ENCODE measurements at places on chromosomes 7 and 10. TPM values are rescaled to one million over a fixed set of nuclear protein-coding genes. Genes with fewer than 3 reads are reported as not detected.

- H3K36me3 ChIP-seq: no peaks in the 10 kb centered on the region
- no peak overlapping the region for H3K4me3 ChIP-seq
- DNase-seq: no peak
- peaks cover 32% of the 10 kb centered on the region for H3K27me3 ChIP-seq
- no peak overlapping the region for H3K27ac ChIP-seq
- peaks cover 23% of the 10 kb centered on the region for H3K4me1 ChIP-seq
These were observed 174.7 kb upstream of the TNRC18 start for GRCh38 chr7:5598261-5598761.

DNA sequence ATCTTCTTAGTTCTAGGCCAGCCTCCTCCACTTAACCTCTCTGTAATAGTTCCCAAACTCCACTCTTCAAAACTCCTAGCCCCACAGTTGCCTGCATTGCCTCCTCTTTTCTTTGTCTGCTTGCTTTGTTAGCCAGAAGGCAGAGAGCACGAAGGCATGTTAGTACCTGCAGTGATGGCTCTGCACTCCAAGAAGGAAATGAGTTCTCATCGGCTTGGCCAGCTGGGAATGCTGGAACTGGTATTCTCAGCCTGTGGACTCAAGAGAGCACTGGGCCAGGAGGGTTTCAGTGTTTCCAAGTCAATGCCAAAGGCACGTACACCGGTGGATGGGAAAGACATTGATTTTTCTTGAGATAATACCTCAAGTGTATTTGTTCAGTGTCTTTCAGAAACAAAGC is 66.3 kb upstream of the HABP2 start:
- no peak for DNase-seq
- H3K27me3 ChIP-seq: no peaks in the 10 kb centered on the region
- H3K27ac ChIP-seq: no peak overlapping the region
- no peak overlapping the region for H3K4me3 ChIP-seq
- H3K4me1 ChIP-seq: no peaks in the 10 kb centered on the region
- no peaks in the 10 kb centered on the region for H3K36me3 ChIP-seq

Gene RBP4
- 3.8 TPM for total RNA-seq

GRCh38 chr7:38825721-38826440 is 83.1 kb downstream of the VPS41 start:
- DNase-seq: no peak
- H3K4me1 ChIP-seq: peaks cover 5% of the 10 kb centered on the region
- no peaks in the 10 kb centered on the region for H3K27me3 ChIP-seq
- H3K27ac ChIP-seq: no peak overlapping the region

Gene NEURL1
- total RNA-seq: 61.2 TPM

Measured in transverse colon (tissue), 4 donors.